ENCODE measurements at places on chromosomes 2 and 18.
A peak's percentile ranks its signal among the peaks of the same experiment; 100 is the strongest.

DNA sequence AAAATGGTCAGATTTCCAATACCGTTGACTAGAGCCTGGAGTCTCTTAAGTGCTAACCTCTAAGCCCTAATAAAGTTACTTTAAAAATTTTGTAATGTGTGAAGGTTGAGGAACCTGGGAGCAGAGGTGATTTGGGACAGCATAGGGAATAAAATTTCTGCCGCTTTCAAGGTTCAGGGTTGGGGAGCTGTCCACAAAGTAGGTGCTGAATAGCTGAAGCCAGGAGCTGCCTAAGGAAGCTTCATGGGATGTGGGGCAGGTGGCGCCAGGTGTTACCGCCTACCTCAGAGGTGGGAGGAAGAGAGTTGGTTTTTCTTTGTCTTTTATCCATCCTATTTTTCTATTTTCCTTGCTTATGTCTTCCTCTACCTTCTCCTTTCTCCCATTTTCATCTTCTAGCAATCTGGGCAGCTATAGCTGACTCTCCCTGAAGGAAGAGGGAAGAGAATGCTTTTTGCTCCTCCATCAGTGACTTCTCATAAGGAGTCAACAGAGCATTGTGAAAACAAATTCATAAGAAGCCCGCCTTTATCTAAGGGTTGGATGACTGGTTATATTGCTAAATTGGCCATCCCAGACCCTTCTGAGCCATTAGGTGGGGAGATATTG is 178.7 kb downstream of the CLIP4 start:
- peak; percentile 57 for DNase-seq

DNA sequence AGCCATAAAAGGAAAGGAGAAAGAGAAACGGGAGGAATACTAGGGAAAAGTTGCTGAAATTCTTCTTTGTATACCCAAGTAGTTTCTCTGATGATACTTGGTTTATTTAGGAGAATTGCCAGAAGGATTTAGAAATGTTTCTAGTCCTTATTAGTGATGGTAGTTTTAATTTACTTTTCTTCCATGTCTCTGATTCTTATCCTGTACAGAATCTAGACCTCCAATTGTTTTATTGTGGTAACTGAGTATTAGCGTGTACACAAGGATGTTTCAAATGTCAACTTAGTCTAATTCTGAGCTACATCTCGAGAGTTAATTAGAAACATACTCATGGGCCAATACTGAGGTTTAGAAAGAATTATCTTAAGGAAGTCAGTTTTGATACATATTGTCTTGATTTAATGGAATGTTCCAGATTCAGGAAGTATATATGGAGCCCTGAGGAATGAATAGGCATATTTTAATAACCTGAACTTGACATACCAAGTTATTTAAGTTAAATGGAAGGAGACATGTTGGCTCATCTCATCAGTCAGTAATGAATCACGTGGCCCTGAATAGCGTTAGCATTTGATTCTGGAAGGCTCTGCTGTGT is 219.6 kb downstream of the LTBP1 start:
- DNase-seq = no peak

GRCh38 chr18:4246374-4246773 is 208.7 kb downstream of the DLGAP1 start:
- no peak for DNase-seq

- DNase-seq = no peak
Measured at GRCh38 chr18:80179857-80180558, 67.3 kb downstream of the PARD6G start.

GRCh38 chr2:74816540-74817303 is 17.2 kb upstream of the HK2 start:
- no peak for DNase-seq

DNA sequence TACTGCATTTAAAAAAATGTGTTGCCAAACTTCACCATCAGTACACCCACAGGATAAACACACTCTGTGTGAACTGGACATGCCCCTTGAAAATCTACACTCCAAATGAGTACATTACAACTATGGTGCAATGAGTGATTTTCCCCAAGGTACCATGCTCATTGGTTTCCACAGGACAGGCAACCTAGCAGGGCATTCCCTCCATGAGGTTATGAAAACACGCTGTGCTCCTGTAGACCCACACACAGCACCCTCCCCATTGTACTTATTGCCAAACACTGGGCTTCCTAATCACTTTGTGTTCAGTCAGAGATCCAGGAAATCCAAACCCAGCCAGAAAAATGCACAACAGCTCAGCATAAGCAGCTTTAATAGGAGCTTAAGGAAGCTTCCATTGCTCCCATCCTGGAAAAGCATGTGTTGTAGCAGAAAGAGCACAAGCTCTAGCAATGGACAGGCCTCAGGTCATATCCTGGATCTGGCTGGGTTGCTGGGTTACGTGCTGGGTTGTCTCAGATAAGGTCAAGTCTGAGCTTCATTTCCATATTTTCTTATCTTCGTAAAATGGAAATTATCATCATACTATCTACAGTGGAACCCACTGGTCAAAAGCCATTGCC is 20.8 kb upstream of the ATIC start:
- DNase-seq = no peak

GRCh38 chr2:74625658-74626425 is 22.3 kb downstream of the M1AP start:
- DNase-seq = no peak

GRCh38 chr2:74741629-74742028 is 87.6 kb downstream of the SEMA4F start:
- DNase-seq = no peak

- no peak for DNase-seq
Measured at GRCh38 chr2:199707593-199708185, 143.3 kb downstream of the FTCDNL1 start.

- DNase-seq = no peak
Measured at GRCh38 chr2:223469270-223470046, 132.7 kb downstream of the SCG2 start.

Data from activated naive CD4-positive, alpha-beta T cell treated with anti-CD3 and anti-CD28 coated beads for 36 hours (primary cell).